Cardiac muscle cell (in vitro differentiated cells and primary cell): ENCODE measurements at places on chromosomes 4 and X. TPM values are rescaled to one million over a fixed set of nuclear protein-coding genes. Genes with fewer than 3 reads are reported as not detected.

DCAF16 gene
- total RNA-seq, result 33.0 and 76.6 TPM in 2 replicates

SSX4 gene
- not detected in 2 replicates for total RNA-seq

DNA sequence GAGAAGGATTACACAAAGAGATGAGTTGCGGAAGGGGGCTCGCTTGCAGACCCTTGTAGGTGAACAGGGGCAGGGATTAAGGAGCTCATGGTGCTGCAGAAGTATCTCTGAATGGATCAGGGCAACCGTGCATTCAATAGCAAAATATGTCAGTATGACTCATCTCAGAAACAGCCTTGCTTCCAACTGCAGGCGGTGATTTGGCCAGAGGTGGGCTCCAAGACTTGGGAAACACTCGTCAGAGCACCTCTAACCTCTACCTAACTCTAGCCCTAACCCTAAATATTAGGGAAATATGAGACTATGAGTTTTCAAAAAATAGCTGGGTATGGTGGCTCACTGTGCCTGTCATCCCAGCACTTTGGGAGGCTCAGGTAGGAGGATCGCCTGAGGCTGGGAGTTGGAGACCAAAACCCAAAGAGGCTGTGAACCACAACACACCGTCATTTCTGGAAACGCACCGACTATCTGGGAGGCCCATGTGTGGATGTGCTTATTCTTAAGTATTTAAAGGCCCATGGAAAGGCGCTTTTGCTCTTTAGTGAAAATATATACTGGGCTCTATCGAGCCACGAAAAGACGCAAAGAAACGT lies 102.6 kb downstream of the DHRSX start:
- peak; percentile 54 for DNase-seq

DNA sequence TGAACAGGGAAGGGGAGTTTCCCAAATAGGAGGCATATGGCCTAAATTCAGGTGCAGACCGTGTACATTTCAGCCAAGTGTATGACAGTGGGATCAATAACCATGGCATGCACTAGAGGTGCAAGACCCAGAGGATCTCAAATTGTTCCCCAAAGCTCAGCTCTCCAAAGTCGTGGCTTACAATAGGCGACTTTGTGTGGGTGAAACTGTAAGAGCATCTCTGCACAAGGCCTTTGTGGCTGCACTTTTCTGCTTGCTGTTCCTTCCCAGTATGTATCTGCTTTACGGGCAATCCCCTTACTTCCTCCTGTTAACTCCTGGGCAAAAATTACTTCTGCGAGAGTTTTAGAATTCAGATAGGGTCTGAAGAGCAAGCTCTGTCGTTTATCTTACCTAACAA lies 518.3 kb upstream of the ZFP42 start:
- no peak for DNase-seq

DNA sequence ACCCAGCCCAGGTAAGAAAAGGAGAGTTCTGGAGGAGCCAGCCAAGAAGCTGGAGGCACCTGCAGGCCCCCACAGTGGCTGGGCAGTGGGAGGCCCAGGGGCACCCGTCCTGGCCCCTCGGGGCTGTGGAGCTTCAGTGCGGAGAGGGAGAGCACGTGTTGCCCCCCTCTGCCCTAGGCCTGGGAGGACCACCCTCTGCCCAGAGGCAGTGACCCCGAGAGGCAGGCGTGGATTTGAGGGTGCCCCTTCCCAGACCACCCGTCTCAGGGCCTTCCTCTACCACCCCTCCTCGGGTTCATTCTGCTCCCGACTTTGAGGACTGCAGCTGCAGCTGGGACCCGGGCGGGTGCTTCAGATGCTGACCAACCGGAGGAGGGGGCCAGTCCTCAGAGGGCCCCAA lies 12.1 kb upstream of the HGFAC start:
- no peak for DNase-seq
